ENCODE measurements at places on chromosomes 3 and 15.

DNA sequence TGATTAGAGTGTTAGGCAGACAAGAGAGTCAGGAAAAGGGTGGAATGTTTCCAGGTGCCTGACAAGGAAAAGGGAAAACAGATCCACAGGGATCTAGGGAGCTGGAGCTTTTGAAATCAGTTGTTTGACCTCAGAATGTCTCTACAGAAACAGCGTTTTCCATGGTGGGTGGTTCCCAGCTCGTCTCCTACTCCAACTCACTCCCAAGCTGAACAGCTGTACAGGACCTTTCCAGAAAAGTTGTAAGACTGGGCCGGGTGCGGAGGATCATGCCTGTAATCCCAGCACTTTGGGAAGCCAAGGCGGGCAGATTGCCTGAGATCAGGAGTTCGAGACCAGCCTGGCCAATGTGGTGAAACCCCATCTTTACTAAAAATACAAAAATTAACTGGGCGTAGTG, 55.7 kb upstream of the RYK start:
- DNase-seq: no peak

DNA sequence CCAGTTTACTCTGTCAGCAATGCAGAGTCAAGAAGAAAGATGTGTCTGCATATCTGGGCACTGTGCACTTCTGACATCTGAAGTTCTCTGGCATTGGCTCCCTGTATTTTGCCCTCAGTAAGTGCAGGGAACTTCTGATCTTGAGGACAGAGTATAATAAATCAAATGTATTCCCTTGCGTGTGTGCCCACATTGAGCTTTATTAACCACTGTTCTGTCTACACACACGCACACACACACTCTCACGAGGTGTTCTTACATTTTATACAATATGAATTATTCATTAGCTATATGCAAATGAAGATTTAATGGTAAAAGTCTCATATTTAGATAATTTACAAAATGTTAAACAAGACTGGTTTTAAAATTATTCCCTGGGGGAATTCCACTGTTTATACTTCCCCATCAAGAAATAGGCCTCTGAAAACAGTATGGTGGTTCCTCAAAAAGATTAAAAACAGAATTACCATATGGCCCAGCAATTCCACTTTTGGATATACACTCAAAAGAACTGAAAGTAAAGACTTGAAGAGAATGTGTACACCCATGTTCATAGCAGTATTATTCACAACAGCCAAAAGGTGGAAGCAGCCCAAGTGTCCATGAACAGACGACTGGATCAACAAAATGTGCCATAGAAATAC, 24.6 kb upstream of the ANPEP start:
- no peak for DNase-seq

GRCh38 chr3:30073622-30074021, 532.8 kb upstream of the TGFBR2 start:
- DNase-seq: no peak

- peak; percentile 67 for DNase-seq
These were observed 9.4 kb upstream of the RPL24 start for GRCh38 chr3:101695779-101696372.

GRCh38 chr15:101316529-101316928, 21.5 kb upstream of the SNRPA1 start:
- DNase-seq: no peak

DNA sequence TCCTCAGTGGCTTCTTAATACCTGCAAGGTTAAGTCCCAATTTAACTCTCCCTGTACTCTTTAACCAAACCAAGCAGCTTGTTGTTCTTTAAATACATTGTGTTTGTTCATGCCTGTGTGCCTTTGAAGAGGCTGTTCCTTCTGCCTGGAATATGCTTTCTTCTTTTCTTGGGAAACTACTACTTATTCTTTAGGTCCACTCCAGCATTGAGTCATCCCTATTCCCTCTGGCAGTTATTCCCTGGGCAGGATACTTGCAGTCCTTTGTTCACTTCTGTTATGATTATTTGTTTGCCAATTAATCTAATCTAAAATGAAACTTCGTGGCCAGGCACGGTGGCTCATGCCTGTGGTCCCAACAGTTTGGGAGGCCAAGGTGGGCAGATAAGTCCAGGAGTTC, 139.3 kb downstream of the ZNF609 start:
- DNase-seq: no peak

- DNase-seq: no peak
These were observed 202.8 kb downstream of the FMN1 start for GRCh38 chr15:32991619-32992111.

- DNase-seq: no peak
These were observed 160.6 kb downstream of the STT3B start for GRCh38 chr3:31693346-31693745.

DNA sequence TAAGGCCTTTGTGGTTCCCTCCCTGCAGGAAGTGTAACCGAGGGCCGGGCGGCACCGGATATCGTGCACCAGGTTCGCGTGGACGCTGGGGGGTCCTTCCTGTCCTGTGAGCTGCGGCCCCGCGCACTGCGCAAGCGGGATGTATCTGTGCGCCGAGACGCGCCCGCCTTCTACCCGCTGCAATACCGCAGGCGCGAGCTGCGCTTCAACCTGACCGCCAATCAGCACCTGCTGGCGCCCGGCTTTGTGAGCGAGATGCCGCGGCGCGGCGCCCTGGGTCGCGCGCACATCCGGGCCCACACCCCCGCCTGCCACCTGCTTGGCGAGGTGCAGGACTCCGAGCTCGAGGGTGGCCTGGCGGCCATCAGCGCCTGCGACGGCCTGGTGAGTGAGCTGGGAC, 35.9 kb downstream of the SAXO2 start:
- no peak for DNase-seq

GRCh38 chr3:8727605-8728512, 5.7 kb upstream of the CAV3 start:
- DNase-seq: no peak

DNA sequence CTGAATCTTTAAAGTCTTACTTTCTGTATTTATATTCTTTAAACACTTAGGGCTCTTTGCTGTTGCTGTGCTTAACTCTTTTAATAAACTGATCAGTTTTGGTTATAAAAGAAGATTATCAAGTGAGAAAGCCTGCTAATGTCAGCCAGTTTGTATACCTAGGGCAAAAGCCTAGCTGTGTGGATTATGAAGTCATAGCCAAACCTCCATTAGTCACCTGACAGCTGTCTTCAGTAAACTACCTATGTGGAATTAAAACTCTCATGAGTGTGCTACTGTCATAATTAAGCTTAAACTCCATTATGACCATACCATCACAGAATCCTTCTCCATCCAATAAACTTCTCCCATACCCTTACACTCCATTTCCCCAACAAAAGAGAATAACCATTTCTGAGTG, 762.7 kb downstream of the NTRK3 start:
- DNase-seq: no peak

GRCh38 chr3:168155303-168155702, 59.6 kb upstream of the GOLIM4 start:
- no peak for DNase-seq

GRCh38 chr15:82832601-82833361, 23.4 kb downstream of the WHAMM start:
- peak; percentile 99 for DNase-seq

DNA sequence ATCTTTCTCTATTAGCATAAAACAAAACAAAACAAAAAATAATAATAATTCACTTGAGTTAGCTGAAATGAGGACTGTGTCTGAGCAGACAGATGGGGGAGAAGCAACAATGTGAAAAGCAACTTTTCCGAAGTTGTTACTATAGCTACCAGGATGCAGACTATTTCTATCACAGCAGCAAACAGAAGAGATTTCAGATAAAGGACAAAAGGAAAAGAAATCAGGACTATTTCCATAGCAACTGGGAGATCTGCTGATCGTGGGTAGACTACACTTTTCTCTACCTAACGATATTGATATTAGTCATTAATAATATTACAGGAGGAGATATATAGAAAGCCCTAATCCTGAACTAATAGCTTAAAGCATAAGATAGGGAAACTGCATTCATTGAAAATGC, 321.7 kb downstream of the GABRG3 start:
- DNase-seq: no peak

GRCh38 chr3:71872256-71872655, 87.3 kb upstream of the PROK2 start:
- DNase-seq: no peak

- no peak for DNase-seq
These were observed 48.8 kb downstream of the BLM start for GRCh38 chr15:90765966-90766365.
